ENCODE measurements at places on chromosomes 4 and X. TPM values are rescaled to one million over a fixed set of nuclear protein-coding genes. Genes with fewer than 3 reads are reported as not detected.

GRCh38 chr4:38011511-38012162 is 51.4 kb downstream of the PTTG2 start:
- DNase-seq = no peak

DNA sequence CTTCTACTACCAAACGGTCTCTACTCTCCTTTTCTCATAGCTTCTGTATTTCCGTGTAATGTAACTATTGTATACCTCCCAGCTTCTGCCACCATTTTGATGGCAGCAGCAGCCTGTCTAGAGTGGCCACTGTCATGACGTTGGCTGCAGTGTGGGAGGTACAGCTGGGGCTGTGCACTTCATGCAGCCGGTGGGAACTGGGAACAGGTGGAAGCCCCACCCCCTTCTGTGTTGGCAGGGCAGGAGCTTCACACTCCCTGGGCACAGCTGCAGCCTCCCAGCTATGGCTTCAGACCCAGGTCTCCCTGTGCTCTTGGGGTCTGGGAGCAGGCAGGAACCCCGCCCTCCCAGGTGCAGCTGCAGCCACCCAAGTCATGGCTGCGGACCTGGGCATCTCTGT is 49.8 kb upstream of the SEC24B start:
- DNase-seq = no peak

- DNase-seq = no peak
These were observed 586.9 kb upstream of the INTU start for GRCh38 chr4:127045861-127046260.

DNA sequence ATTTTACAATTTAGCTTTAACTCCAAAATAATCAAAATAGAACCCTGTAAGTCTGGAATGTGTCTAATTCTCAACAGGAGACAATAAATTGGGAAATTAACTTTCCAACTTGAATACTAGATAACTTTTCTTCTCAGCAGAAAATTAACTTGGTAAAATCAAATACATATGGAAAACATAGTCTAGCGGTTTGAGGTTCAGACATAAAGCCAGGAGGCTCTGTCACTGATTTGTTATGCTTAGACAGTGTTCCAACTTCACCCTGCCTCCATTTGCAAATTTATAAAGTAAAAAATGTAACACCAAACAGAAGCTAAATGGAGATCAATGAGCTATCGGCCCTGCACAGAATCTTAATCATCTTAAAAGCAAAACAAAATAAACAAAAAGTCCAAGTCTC is 46.3 kb downstream of the TBCK start:
- no peak for DNase-seq

GRCh38 chr4:65669111-65670019 is 924 bp downstream of the EPHA5 start:
- DNase-seq = no peak

- peak; percentile 5 for DNase-seq
These were observed 223.1 kb upstream of the DMD start for GRCh38 chrX:33434256-33435092.

DNA sequence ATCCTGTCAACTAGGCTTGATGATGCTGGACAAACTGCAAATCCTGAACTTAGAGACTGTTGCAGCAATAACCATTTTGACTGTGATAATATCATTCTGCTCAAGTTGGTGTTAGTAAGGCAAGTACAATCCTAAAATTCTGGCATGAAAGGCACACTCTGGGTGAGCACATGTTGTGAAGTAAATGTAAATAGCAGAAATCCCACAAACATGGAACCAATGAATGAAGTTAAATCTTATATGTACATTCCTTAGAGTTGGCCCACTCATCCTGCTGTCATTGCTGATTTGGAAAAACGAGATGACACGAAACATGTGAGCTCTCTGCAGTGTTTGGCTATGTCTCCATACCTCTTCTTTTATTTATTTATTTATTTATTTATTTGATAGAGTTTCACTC is 21.0 kb downstream of the RBM47 start:
- no peak for DNase-seq

The CD38 gene
- 40.3 TPM for total RNA-seq

DNA sequence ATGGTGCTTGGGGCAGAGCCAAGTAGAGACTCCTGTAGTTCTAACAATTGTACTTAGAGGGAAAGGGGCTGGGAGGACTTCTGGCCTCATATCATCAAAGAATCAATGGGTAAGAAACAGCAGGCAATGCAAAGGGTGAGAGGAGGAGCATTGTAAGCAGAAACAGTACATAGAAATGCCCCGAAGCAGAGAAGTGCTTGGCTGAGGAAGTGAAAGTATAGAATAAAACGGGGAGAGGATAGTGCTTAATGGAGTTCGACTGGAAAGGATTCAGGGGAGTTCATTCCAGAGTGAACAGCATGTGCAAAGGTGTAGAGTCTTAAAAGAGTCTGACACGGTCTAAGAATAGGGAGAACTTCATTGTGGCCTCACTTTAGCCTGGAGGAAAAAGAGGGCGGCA is 103.0 kb downstream of the SYNPO2 start:
- no peak for DNase-seq

- DNase-seq = no peak
These were observed 17.8 kb upstream of the STOX2 start for GRCh38 chr4:183887351-183887750.

GRCh38 chr4:40473578-40474388 is 138.7 kb downstream of the CHRNA9 start:
- no peak for DNase-seq

- no peak for DNase-seq
These were observed 53.5 kb upstream of the NPFFR2 start for GRCh38 chr4:71978210-71978835.

GRCh38 chrX:42846741-42847140 is 68.8 kb upstream of the PPP1R2C start:
- no peak for DNase-seq

The ITGB1BP2 gene
- 5.6 TPM for total RNA-seq

All from activated naive CD8-positive, alpha-beta T cell treated with anti-CD3 and anti-CD28 coated beads for 36 hours (primary cell).